ENCODE measurements at places on chromosomes 3 and 15.
A peak's percentile ranks its signal among the peaks of the same experiment; 100 is the strongest.

DNA sequence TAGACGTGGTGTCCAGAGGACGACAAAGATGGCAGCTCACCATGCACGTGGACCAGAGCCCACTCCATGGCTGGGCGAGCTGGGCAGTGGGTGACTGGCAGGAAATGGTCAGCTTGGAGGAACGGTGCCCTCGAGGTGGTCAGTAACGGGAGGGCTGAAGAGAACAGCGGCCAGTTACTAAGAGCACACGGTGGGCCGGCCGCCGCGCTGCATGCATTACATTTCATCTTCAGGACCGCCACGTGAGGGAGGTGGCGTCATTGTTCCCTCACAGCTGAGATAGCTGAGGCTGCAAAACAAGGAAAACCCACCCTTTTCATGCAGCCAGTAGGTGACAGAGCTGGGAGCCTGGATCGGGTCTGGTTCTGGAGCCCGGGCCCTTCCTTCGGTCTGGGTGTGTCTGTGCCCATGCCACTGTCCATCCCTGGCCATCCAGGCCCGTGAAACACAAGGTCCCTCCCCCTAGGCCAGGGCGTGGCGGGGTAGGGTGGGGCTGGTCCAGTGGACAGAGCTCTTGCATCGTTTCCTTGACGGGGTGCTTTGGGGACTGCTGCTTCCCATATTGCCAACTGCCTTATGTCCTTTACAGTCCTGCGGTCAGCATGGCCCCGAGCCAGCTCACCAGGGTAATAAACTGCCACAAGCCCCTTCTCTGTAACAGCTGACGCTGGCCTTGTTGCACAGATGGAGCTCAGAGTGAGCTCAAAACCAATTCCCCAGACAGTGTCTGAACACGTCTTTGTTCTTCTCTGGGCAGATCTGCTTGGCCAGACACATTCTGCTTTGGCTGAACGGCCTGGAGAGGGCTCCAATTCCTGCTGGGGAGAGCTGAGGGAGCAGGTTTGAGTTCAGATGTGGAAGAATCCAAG is 51.8 kb downstream of the RGMA start:
- peak; percentile 62 for DNase-seq

- DNase-seq: no peak
These were observed 508.6 kb downstream of the SHQ1 start for GRCh38 chr3:72339670-72340030.

DNA sequence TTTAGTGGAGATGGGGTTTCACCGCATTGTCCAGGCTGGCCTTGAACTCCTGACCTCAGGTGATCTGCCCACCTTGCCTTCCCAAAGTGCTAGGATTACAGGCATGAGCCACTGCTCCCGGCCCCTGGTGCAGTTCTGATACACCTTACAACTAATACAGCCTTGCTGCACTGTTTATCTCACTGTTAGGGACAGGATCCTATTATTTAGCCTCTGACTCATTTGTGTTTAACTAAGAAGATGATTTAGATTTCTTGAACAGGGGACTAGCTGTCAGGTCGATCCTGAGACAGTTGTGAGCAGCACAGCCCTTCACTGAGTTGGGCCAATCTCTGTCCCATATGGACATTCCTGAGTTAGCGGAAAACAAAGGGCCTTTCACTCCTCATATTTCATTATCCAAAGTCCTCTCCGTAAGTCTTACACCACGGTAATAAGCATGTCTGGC is 19.2 kb downstream of the GYG1 start:
- no peak for DNase-seq

- no peak for DNase-seq
These were observed 418.9 kb upstream of the NAALADL2 start for GRCh38 chr3:174440253-174440701.

DNA sequence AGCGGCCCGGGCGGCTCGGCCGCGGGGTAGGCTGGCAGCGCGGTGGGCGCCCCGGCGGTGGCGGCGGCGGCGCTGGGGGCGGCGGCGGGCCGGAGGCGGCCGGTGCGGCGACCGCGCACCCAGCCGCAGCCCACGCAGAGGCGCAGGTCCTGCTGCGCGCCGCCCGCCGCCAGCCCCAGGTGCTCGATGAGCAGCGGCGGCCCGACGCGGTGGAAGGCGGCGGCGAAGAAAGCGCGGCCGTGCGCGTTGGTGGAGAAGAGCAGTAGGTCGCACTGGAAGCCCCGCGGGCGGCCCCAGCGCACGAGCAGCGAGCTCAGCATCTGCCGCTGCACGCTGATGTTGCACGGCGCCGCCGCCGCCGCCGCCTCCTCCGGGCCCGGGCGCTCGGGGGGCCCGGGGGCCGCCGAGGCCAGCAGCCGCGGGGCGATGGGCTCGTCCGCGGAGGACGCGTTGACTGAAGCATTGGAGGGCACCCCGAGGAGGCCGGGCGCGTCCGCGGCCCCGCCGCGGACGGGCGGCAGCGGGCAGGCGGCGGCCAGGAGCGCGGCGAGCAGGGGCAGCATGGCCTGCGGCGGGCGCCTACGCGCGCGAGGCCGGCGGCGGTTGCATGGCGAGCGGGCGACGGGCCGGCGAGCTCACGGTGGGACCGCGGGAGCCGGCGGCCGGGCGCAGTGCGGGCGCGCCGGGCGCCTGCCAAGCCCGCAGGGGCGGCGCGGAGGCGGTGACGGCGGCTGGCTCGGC is 452 bp downstream of the TMEM158 start:
- peak; percentile 33 for DNase-seq

- DNase-seq: no peak
These were observed 56.0 kb downstream of the CLEC3B start for GRCh38 chr3:45082142-45082538.

DNA sequence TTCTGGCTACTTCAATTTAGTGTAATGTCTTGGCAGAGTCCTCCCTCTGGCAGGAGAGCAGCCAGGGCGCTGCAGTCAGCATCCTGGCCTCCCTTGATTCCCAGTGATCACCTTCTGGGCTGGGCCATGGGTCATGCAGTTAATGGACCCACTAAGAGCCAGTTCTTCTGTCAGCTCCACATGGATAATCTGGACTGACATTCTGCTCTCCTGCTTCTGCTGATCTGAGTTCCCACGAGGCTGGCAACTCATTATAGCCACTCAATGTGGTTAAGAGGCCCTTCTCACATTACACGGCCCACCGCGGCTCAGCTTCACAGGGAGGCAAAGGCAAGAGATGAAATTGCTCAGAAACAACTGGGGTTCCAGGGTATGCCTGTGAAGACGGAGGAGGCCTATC is 94.0 kb downstream of the WDR76 start:
- DNase-seq: peak; percentile 61

- no peak for DNase-seq
These were observed 76.0 kb downstream of the TMCO5A start for GRCh38 chr15:38010395-38010794.

DNA sequence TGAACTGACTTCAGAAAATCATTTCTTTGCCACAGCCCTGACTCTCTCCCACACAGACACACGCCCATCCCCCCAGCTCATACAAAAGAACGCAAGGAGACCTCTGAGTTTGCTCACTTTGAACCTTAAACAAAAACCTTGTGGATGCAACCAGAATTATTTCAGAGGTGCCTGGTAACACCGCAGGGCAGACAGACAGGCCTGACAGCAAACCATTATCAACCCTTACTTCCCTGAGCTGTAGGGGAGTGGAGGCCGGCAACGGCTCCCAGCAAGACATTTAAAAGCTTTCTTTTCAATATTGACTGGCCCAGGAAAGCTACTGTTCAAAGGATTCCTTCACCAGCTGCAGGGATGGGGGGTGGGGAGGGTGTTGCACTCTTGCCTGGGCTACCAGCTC is 2.0 kb upstream of the EFCC1 start:
- no peak for DNase-seq

- no peak for DNase-seq
These were observed 194.1 kb downstream of the MEX3B start for GRCh38 chr15:81851757-81852156.

DNA sequence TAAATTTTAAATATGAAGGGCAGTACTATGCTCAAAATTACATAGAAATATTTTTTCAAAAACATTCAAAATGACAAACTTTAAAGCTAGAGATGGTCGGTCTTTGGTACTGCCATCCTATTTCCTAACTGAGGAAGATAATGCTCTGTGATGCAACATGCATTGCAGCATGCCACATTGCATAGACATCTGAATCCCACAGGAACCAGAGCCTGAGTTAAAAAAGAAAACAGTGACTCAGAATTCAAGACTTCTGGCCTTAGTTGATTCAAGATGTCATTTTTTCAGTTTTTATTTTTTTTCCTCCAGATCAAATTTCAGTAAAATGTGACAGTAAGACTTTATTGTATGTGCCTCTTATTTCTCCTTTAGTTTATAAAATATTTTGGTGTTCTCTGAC is 33.1 kb downstream of the TP63 start:
- no peak for DNase-seq

- no peak for DNase-seq
These were observed 75.0 kb downstream of the MAGEF1 start for GRCh38 chr3:184636741-184637316.

- no peak for DNase-seq
These were observed 180.1 kb downstream of the RORA start for GRCh38 chr15:61049028-61049427.

- peak; percentile 65 for DNase-seq
These were observed 27.4 kb downstream of the SCG5 start for GRCh38 chr15:32668942-32669341.

GRCh38 chr3:135897715-135898114 is 67.8 kb upstream of the PPP2R3A start:
- no peak for DNase-seq

DNA sequence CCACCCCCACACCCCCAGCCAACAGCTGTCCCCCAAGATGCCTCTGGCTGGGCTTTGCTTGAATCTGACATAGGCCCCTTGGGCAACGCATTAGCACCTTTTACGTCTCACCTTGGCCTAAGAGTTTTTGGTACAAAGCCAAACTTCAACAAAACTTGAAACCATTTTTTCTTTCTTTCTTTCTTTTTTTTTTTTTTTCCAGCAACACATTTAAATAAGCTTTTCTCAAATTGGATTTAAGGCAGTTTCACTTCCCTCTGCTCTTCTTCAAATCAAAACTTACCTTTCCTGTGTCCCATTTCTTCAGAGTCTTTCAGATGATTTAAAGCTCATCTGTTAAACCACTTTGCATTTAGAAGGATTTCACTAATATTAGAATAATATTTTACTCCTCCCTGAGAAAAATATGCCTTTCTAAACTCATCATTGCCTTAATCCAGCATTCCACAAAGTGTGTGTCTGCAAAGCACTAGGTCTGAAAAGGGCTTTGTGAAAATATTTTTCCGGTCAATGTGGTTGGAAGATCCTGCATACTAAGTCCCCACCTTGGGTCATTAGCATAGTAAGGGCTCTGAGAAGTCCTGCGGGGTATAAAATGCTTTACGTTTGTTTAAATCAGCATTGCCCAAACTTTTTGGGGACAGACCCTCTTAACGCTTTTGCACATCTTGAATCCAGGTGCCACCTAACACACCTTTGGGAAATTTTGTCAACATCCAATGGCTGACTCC is 217.0 kb downstream of the TLE3 start:
- DNase-seq: no peak

GRCh38 chr3:186798239-186798874 is 7.9 kb downstream of the RFC4 start:
- peak; percentile 55 for DNase-seq

DNA sequence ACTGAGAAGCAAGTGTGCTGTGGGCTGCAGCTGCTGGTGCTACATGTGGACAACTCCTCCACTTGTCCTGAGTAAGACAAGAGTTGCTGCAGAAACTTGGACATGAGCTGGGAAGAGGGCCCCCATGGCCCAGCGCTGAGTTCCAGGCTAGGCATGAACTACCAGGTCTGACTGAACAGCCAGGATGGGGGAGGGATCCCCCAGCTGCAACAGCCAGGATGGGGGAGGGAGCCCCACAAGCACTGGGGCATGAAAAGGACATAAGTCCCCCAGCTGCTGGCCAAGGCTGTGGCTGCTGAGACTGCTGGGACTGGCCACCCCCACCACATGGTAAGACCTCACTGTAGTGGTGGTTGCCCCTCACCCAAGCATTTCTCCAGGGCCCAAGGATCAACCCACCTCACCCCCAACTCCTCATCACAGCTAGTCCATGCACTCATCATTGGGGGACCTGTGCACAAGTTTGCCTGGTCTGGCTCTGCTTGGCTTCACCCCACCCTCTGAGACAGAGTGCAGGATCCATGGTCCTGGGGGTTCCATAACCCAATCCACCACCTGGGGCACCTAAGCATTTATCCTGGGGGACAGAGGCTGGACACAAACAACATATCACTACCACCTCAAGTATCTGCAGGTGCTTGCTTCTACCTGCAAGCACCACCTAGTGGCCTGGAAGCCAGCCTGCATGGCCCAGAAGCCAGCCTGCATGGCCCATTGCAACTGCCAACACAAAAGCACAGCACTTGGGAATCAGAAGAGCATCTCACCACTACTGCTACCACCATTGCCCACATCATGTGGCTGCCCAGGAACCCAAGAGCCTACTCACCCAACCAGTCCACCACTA is 84.5 kb upstream of the STT3B start:
- peak; percentile 48 for DNase-seq

- no peak for DNase-seq
These were observed 12.7 kb upstream of the UBE3A start for GRCh38 chr15:25451501-25451900.

GRCh38 chr3:72154391-72155335 is 369.7 kb upstream of the PROK2 start:
- no peak for DNase-seq

- DNase-seq: no peak
These were observed 57.6 kb upstream of the CHRM5 start for GRCh38 chr15:33910741-33911140.

GRCh38 chr3:169512991-169513390 is 150.5 kb downstream of the MECOM start:
- no peak for DNase-seq

DNA sequence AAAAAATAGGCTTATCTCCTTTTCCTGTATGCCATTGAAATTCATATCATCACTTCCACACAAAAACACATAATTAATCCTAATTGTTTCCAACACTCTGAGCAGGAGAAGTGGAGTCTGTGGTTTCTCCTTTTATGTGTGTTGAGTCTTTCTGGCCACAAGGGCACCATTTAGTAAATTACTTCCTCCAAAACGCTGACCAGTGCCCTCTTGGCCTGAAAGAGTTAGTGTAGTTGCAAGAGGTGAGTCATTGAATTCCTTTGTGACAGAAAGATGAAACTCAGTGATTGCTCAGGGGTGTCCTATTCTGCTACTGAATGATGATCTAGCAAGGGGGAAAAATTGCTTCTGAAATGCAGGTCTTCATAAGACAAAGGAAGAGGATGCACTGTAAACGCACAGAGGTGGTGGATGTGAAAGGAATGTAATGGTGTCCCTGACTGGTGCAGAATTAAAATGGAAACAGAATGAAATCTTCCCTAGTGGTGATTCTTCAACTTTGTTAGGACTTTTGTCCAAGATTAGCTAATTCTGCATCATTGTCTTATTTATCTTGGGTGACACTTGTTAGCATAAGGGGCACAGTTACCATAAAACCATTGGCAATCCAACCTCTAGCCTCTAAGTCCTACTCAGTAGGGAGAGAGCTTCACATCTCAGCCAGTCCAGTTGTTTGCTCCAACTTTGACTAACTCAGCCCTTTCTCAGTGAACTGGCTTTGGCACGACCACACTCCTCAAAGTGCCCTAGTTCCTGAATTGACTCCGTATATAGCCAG is 208.4 kb upstream of the NANOGP8 start:
- no peak for DNase-seq

- no peak for DNase-seq
These were observed 26.8 kb downstream of the ACAN start for GRCh38 chr15:88830016-88830415.

- no peak for DNase-seq
These were observed 145.1 kb downstream of the NFKBIZ start for GRCh38 chr3:101994386-101994785.

All from WERI-Rb-1 (cell line).